ENCODE measurements at places on chromosomes 13 and 19.

GRCh38 chr13:74715718-74716117 lies 581.5 kb upstream of the KLF12 start:
- DNase-seq, result no peak

DNA sequence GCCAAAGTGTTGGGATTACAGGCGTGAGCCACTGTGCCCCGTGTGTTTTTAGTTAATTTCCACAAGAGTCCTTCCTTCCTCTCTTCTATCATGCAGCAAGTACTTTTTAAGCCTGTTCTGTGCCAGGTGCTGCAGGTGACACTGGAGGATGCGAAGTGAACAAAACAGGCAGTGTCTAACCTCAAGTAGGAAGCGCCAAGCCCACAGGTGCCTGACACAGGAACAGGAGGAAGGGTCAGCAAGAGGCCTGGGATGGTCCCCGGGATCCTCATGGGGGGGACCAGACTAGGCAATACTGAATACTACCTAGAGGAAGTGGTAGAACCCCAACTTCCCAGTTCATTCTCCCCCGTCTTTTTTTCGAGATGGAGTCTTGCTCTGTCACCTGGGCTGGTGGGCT lies 1.8 kb upstream of the CALR start:
- no peak for DNase-seq

DNA sequence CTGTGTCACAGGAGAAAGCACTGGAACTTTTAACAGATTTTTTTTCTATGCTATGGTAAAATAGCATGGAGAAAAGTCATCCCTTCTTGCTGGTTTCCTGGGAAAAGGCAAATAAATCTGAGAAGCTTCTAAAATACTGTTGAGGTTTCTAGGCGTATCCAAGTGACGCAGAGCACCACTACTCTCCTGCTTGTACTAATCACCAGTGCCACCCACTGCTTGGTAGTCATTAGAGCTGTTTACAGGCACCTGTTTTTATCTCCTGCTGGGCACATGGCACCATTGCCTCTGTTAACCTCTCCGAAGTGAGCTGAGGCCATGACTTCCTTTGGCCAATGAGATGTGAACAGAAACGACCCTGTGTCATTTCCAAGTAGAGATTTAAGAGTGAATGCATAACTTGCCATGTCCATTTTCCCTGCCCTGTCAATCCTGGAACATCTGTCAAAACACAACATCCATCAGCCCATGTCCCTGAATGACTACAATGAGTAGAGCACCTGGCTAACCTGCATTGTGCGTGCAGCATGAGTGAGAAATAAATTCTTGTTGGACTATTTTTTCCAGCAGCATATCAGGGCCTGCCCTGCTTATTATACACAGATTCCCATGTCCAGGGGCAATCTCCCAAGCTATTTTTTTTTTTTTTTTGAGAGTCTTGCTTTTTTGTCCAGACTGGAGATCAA lies 17.3 kb upstream of the OXGR1 start:
- DNase-seq, result no peak

GRCh38 chr19:18377026-18377425 lies 8.9 kb upstream of the GDF15 start:
- no peak for DNase-seq

- DNase-seq, result no peak
These were observed 4.5 kb upstream of the ARHGAP45 start for GRCh38 chr19:1062387-1063029.

DNA sequence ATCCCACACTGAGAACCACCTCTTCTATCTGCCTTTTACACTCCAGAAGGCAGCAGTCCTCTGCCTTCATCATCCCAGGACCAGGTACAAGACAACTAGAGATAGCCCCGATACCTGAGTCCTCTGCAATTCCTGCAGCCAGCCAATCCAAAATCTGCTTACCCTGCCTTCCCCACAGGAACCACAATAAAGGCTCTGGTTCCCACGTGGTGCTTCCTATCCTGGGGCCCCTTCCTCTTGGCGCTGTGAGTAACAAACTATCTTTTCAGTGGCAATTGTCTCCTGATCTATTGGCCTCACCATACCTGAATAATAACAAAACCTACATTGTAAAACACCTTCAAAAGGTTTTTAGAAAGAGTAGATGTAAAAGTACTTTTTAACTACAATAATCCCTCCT lies 63.1 kb downstream of the ZDHHC20 start:
- DNase-seq, result no peak

DNA sequence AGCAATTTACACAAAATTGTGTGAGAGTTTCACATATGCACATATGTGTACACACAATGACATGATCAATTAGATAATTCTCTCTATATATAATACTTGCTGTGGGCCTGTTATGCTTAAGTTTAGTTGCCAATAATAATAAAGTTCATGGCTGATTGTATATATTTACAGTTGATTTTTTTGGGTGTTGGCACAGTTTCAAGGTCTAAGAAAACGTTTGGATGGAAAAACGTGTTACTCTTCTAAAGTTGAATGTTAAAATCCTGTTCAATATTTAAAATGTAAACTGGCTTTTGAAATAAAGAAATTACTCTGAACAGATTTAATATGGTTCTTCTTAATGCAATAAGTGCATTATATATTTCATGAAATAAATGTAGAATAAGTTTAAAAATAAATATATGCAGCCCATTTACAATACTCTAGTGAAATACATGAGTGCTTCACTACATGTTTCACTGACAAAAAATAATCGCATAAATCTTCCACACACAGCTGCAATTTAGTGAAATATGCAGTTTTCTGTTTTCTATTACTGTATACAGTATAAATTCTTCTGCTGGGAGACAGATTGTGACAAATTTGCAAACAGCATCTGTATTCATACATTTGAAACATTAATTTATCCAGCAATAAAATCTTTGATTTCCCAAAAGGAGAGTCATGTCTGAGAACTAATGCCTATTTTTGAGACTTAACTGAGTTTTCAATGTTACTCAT lies 586.9 kb upstream of the KLHL1 start:
- DNase-seq, result no peak

DNA sequence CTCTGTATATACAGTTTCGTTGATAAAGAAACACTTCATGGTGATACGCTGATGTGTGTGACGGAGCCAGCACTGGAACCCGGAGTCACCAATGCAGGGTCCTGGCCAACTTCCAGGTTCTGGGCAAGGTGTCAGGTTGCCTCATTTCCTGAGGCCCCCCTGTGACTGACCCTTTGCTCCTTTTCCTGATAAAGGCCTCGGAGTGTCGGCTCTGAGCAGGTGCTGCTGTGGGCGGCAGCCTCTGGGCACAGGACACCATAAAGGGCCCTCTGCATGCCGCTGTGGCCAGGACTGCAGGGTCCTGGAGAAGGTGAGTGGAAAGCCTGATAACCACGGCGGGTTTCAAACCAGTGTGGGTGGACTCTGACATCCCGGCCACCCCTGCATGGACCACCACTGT lies 17.3 kb upstream of the MYDGF start:
- no peak for DNase-seq

DNA sequence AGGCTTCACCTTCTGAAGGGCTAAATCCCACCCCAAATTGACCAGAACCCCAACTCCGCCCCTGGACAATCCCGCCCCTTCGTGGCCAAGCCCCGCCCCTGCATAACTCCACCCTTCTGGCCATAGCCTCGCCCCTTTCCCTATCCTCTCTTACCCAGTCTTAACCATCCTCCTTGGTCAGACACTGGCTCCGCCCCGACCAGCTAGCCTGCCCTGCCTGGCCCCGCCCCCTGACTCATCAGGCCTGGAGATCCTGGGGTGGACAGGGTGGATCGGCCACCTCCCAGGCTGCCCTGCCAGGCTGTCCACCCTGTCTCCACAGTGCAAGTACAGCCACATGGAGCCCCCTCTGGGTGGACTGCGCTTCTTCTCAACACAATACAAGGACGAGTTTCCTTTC lies 8.0 kb upstream of the ZNF358 start:
- peak; percentile 72 for DNase-seq

- no peak for DNase-seq
These were observed 19.7 kb downstream of the SIPA1L3 start for GRCh38 chr19:37926711-37927110.

- DNase-seq, result no peak
These were observed 25.3 kb downstream of the LRRC4B start for GRCh38 chr19:50542943-50543342.

DNA sequence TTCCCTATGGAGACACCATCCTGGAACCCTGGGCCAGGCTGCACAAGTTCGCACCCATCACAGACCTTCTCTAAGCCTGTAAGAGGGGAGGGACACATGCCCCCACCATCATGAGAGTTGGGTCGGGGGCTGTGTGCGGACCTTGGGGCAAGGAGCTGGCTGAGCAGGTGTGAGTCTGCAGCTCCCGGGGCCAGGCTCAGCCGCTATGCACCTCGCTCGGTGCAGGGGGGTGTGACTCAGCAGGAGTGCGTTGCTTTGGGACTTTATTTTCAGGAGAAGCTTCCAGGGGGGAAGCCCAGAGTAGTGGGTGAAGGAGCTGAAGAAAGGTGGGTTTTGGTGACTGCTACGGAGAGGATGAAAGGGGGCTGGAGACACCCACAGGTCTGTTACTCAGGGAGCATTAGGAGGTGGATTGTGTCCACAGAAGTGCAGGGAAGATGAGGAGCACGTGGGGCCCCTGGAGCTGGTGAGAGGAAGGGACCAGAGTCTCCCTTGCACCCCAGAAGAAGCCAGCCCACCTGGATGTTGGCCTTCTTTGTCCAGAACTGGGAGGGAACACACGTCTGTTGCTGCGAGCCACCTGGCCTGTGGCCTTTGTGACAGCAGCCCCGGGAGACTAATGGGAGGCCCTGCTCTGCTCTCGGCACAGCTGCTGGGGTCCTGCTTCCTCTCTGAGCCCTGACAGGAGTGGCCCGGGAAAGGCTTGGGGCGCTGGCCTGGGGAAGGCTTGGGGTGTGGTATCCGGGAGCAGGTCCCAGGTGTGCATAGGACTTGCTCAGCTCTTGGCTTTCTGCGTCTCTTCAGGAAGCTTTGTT lies 162.6 kb downstream of the TEX29 start:
- no peak for DNase-seq

GRCh38 chr13:30085087-30085486 lies 222.3 kb downstream of the KATNAL1 start:
- DNase-seq, result no peak

- DNase-seq, result no peak
These were observed 61.9 kb downstream of the MLLT1 start for GRCh38 chr19:6217752-6218334.

DNA sequence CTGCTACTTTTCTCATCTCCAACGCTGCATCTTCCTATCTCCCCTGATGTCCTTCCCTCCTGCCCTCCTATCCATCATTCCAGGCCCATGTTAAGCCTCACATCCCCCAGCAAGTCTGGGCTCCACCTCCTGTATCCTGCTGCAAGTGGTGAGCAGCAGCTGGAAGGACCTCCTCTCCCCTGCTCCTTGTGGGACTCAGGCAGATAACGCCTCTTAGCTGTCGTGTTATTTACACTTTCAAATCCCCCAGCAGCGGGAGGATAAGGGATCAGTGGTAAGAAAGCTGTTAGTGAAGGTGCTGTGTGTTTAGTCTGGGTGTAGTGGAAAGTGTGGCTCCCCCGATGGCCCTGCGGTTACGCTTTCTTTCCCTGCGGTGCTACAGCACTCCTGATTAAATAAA lies 211.9 kb downstream of the ZNF536 start:
- DNase-seq, result no peak

DNA sequence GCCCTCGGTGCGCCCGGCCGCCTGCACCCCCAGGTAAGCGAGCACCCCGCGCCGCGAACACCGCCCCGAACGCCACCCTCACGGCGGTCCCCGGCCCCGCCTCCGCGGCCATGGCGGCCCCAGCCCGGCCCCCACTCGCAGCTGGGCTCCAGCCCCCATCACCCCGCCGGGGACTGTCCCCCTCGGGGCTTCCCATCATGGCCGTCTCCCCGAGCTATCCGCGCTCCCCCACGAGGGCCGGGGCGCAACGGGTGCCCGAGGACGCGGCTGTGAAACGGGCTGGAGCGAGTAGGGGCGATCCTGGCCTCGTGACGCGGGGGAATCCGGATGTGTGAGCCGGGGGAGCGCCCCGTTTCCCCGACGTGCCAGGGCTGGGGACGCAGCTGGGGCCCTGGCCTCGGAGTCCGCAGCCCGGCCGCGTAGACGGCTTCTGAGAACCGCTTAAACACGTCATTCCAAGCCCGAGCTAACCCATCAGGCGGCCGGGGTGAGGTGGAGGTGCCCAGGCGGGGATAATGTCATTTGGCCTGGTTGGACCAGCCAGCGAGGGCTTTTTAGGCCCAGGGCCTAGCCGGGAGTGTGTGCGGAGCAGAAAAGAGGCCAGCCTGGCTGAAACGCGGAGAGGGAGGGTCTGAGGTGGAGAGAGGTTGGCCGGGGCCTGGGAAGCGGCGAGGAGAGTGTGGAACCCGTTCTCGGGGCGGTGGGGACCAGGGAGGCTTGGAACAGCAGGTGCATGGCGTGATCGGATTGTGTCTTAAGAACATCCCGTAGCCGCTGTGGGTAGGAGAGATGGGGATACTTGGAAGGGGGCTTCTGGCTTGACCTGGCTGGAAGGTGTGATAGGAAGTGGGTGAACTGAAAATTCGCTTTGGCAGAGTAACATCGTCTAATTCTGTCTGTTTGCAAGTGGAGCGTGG lies 550 bp downstream of the CERS4 start:
- DNase-seq, result no peak

GRCh38 chr13:113785051-113786010 lies 26.3 kb downstream of the TMEM255B start:
- DNase-seq, result peak; percentile 22

DNA sequence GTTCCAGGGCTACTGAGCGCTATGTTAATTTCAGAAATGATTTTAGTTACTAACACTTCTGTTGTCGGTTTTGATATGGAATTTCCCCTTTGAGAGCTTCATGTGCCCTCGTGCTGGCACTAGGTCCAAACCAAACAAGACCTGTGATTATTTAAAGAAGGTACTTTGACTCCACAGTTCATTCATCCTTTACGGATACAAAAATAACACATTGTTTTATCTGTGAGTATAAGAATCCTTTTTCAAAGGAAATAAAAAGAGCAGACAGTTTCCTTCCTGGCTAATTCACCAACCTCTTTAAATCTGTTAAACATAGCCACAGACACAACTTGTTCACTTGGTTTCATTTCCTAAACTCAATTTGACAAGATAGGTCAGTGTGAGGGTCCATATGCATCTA lies 141.2 kb downstream of the FLT1 start:
- no peak for DNase-seq

- DNase-seq, result peak; percentile 49
These were observed 75.4 kb downstream of the PEG3 start for GRCh38 chr19:56765137-56765536.

- DNase-seq, result no peak
These were observed 79.4 kb downstream of the DPF1 start for GRCh38 chr19:38144667-38145066.

GRCh38 chr19:11496391-11497163 lies 9.1 kb downstream of the ZNF653 start:
- DNase-seq, result peak; percentile 46

GRCh38 chr19:44810234-44811121 lies 1.6 kb downstream of the BCAM start:
- DNase-seq, result no peak

- no peak for DNase-seq
These were observed 486.1 kb upstream of the KLF12 start for GRCh38 chr13:74620308-74620707.

All from omental fat pad (tissue), 4 donors.